ENCODE measurements at places on chromosomes 1 and 21. TPM values are rescaled to one million over a fixed set of nuclear protein-coding genes. Genes with fewer than 3 reads are reported as not detected.

Gene OR10J1
- not detected for polyA plus RNA-seq

Gene CCDC185
- not detected for polyA plus RNA-seq

Gene CORT
- polyA plus RNA-seq: not detected

Gene FCGR1A
- not detected for polyA plus RNA-seq

DNA sequence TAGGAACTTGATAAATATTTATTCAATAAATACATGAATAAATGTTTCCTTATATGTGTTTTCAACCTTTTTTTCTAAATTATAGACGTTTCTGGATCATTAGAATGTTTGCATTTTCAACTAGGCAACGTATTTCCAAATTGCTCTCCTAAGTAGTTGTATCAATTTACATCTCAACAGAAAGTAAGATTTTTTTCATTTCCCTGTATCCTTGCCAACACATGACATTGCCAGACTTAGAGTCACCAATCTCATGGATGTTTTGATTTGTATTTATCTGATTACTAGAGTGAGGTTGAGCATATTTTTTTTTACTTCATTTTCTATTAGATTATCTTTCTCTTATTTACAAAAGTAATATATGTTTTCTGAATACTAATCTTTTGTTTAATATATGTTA lies 22.2 kb upstream of the SMG7 start:
- H3K4me1 ChIP-seq: peaks cover 13% of the 10 kb centered on the region
- H3K36me3 ChIP-seq: no peaks in the 10 kb centered on the region
- H3K27me3 ChIP-seq: no peaks in the 10 kb centered on the region

DNA sequence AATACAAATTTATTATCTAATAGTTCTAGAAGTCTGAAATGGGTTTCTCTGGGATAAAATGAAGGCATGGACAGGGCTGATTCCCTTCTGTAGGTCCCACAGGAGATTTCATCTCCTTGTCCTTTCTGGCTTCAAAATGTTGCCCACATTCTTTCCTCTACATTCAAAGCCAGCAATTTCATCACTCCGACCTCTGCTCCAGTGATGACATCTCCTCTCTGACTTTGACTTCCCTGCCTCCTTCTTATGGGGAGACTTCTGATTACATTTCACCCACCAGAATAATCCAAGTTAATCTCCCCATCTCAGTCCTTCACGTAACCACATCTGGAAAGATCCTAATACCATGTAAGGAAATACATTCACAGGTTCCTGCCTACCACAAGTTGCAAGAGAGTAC lies 358.0 kb upstream of the C1orf87 start:
- DNase-seq: no peak
- H3K4me3 ChIP-seq: no peak overlapping the region

DNA sequence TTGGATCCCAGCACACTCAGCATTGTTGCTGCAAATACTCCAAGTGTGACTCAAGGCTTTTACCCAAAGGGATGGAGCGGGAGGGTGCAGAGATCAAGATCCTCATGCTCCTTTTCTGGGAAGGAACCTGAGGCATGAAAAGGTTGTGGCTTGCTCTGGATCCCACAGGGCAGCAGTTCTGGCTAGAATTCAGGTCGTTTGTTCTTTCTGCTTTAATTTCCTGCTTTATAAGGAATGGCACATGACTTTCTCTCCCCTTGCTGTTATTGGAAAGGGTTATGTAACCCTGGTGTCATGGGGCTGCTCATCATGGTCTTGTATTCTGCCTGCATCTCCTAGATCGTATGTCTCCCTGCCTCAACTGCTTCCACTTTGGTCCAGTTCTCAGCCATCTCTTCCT lies 101.6 kb downstream of the NOS1AP start:
- no peak overlapping the region for H3K4me3 ChIP-seq
- no peak overlapping the region for H3K27ac ChIP-seq
- H3K36me3 ChIP-seq: no peaks in the 10 kb centered on the region
- no peak for DNase-seq

All from keratinocyte (primary cell).